ENCODE measurements at places on chromosomes 3 and 15.

DNA sequence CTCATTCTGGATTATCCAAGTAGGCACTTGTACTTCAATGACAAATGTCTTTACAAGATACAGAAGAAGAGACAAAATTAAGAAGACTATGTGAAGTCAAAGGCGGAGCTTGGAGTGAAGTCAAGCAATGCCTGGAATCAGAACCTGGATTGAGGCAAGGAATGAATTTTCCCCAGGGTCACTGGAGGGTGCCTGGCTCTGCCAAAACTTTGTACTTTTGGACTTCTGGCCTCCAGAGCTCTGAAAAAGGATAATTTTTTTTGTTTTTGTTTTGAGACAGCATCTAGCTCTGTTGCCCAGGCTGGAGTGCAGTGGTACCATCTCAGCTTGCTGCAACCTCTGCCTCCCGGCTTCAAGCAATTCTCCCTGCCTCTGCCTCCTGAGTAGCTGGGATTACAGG is 119.3 kb upstream of the AGBL1 start:
- ATAC-seq, result no peak

DNA sequence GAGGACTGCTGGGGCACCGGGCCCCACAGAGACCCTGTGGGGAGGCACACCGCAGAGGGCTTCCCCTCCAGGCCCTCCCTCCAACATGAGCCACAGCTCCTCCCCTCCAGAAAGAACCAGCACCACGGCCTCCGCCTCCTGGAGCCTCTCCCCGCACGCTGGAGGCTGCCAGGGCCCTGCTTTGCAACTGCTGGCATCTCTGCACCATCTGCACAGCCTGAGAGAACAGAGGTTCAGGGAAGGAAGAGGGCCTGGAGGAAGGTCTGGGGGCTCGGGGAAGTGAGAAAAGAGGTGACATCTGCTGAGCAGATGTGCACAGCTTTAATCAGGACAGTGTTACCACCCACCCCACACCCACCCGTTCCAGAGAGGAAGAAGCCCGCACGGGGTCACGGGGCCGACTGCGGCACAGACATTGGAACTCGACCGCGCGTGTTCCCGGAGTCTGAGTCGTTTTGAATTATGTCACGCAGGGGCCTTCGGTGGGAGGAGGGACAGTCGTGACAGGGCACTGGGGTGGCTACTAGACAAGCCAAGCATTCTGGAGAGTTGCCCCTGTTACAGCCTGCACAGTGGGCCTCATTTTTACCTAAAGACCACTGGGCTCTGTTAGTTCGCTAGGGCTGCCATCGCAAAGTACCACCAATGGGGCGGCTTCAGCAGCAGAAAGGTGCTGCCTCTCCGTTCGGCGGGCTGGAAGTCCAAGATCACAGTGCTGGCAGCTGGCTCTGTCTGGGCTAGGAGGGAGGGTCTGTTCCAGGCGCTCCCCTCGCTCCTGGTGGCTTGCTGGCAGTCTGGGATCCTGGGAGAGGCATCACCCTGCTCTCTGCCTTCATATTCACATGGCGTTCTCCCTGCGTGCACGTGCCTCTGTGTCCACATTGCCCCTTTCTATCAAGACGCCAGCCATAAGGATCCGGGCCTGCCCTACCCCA is 194.8 kb downstream of the XXYLT1 start:
- no peak for ATAC-seq

DNA sequence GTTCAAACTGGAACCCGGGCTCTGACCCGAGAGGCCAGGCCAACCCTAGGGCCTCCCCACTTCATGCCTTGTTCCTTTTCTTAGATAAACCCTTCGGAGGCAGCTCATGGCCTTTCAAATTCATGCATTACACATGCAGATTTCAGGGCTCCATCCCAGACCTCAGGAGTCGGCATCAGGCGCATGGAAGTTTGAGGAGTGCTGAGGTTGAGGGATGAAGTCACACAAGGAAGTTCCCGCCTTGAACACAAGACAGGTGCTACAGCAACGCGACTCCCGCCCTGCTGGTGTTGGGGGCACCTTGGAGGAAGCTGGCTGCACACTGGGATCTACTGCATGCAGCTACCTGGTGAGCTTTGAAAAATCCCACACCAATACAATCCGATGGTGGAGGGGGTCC is 245.2 kb upstream of the LYSMD4 start:
- ATAC-seq, result no peak

DNA sequence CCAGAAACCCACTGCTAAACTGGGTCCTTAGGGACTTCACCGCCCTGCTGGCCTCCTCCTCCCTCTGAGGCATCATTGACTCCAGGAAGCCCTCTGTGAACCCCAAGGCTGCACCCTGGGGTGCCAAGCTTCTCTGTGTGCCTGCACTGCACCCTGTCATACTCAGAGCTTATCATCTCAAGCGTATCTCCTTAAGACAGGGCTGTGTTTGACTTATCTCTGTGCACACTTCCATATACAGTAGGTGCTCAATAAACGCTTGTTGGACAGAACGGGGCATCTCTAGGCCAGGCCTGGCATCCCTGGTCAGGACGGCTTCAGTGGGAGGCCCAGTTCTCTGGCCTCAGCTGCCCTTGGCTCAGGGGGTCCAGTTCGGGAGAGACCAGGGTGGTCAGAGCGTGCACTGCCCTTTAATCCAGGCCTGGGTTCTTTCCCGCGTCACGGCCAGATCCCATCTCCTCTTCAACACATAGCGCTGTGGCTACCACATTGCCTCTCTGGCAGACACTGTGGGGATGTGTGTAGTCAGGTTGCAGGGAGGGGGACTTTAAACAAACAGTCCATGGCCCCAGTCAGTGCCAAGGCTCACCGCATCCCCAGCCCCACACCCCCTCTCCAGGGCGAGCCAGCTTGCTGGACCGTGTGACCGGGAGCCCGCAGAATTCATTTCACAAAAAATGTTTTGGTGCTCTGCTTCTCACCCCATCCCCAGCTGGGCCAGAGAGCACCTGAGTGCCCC is 33.4 kb downstream of the MAGEF1 start:
- ATAC-seq, result no peak

- ATAC-seq, result no peak
These were observed 1163.7 kb downstream of the SI start for GRCh38 chr3:163914567-163914966.

DNA sequence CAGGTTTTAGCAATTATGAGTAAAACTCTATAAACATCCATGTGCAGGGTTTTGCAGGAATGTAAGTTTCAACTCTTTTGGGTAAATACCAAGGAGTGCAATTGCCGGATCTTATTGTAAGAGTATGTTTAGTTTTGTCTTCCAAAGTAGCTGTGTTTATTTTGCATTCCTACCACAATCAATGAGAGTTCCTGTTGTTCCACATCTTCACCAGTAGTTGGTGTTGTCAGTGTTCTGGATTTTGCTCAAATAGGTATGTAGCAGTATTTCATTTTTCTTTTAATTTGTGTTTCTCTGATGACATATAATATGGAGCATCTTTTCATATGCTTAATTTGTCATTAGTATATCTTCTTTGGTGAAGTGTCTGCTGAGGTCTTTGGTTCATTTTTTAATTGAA is 185.1 kb upstream of the GALNT15 start:
- no peak for ATAC-seq

GRCh38 chr15:98035577-98036010 is 75.1 kb downstream of the ARRDC4 start:
- no peak for ATAC-seq

- no peak for ATAC-seq
These were observed 365.8 kb upstream of the UMPS start for GRCh38 chr3:124364317-124365020.

DNA sequence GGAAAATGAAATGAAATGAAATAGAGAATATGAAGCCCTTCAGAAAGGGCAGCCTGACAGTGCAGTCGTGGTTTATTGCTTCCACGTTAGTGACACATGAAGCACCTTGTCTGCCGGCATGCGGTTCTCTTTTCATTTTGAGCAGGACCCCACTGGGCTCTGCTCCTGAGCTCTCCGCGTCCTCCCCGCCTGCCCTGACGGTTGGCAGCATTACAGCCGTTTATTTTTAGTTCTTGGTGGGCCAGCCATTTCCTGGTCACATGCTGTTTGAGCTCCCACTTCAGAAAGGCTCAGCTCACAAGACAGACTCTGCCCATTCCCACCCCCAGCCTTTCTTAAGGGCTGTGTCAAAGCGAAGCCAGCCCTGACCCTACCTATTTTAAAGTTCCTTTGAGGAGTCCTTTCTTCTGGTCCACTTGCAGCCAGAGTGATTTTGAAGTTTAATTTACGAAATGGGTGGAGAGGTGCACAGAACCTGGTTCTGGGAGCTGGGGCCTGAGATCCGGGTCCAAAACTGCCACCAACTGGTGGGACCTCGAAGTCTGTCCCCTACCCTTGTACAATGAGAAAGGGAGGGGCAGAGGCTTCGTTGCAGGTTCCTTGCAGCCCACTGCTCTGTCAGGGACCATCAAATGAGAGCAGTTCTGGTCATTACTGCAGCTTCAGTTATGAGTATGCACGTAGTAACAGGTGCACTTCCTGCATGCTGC is 60.1 kb downstream of the MGLL start:
- ATAC-seq, result no peak

DNA sequence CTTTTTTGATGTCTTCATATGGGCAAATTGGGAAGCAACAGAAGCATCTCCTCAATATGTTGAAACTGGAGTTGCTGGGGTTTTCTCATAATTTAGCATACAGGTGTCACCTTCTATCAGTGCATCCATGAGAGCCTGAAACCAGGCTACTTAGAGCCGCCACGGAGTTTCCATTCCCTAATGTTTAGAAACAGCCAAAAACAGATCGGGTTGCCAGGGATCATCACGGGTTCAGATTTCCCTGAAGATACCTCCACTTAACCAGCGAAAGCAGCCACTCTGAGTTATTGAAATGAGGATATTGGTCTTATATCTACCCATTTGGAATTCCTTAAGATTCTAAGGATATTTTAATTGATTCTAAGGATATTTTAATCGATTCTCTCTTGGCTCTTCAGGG is 14.5 kb downstream of the TERB2 start:
- no peak for ATAC-seq

- ATAC-seq, result no peak
These were observed 14.3 kb downstream of the ANKRD28 start for GRCh38 chr3:15783361-15783969.

GRCh38 chr15:63402498-63403253 is 21.0 kb upstream of the CA12 start:
- peak; percentile 31 for ATAC-seq

DNA sequence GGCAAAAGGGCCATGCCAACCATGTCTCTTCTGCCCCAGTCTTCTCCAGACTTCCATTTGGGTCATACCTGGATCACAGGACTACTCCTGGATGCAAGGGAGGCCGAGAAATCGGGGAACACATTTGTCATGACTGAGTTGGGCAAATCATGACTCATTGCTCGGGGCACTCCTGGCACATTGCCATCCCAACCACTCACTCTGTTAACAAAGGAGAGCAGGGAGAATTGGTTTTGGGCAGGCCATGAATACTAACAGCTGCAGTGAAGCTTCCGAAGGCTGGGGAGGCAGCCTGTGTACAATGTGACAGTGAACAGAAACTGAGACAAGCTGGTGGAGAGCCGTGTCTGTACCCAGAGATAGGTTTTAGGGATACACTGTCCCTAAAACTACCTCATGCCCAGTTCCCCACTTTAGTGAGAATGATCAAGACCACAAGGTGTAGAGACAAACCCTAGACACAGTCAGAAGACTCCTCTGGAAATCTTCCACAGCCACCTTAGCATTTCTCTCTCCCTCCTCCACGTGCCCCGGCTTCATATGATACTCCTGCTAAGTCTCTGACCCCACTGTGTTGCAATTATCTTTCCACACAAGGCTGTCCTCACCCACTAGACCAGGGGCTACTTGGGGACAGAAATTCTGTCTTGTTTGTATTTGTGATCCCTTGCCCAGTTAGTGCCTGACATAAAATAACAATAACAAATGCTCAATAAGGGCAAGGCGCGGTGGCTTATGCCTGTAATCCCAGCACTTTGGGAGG is 10.5 kb upstream of the BUB1B start:
- no peak for ATAC-seq

GRCh38 chr15:36313736-36314280 is 265.6 kb upstream of the CDIN1 start:
- ATAC-seq, result no peak

- peak; percentile 43 for ATAC-seq
These were observed 78.1 kb upstream of the RNF7 start for GRCh38 chr3:141659821-141660613.

GRCh38 chr15:79042213-79042928 is 48.2 kb downstream of the RASGRF1 start:
- ATAC-seq, result no peak

- ATAC-seq, result peak; percentile 96
These were observed 23.0 kb downstream of the UBP1 start for GRCh38 chr3:33417066-33417673.

DNA sequence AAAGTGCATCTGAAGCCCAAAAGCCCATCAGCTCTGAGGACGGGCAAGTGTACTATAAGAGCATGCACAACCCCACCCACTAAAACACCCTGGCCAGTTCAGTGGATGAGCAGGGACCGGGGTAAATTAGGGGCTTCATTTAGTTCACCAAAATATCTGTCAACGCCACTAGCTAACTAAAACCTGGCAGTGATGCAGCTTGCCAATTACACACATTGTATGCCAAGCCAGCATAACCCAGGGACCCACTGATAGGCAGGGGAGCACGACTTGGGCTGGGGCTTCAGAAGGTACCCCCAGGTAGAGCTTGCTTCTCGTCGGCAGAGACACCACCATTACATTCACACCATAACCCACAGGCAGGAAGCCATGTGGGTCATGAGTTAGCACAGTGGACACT is 47.0 kb downstream of the PTPN23 start:
- ATAC-seq, result no peak

GRCh38 chr15:66452971-66453580 is 44.5 kb downstream of the SNAPC5 start:
- no peak for ATAC-seq

GRCh38 chr3:28186748-28187147 is 54.7 kb upstream of the CMC1 start:
- no peak for ATAC-seq

DNA sequence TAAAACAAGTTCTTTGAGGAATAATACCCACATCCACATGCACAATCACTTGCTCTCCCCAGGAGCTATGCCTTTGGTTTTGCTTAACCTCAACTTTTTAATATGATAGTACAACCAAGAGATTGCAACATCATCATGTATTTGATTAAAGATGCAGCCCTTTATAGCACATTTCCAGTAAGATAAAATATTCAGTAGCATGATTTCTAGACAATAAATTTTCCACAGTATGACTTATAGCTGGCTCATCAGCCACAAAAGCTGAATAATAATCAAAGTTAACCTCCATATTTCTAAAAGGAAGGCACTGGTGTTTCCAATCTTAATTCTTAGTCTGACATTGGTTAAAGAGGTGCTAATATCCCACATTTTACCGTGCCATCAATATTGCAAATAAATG is 622.5 kb downstream of the TBL1XR1 start:
- ATAC-seq, result no peak

- no peak for ATAC-seq
These were observed 1.1 kb upstream of the TRPM1 start for GRCh38 chr15:31102374-31103342.

- ATAC-seq, result no peak
These were observed 265.4 kb upstream of the LYSMD4 start for GRCh38 chr15:99998661-99999101.
